ENCODE measurements at places on chromosomes 16 and 17. TPM values are rescaled to one million over a fixed set of nuclear protein-coding genes. Genes with fewer than 3 reads are reported as not detected.

- H3K36me3 ChIP-seq: no peaks in the 10 kb centered on the region
- H3K27ac ChIP-seq: no peak overlapping the region
- no peak for DNase-seq
- no peak overlapping the region for H3K4me3 ChIP-seq
- peaks cover 17% of the 10 kb centered on the region for H3K4me1 ChIP-seq
Observed at GRCh38 chr16:86042393-86042792, 143.4 kb downstream of the IRF8 start.

Gene MAF
- total RNA-seq: 12.9 TPM

GRCh38 chr16:56777001-56777400 is 47.1 kb downstream of the NUP93 start:
- peaks cover 23% of the 10 kb centered on the region for H3K27me3 ChIP-seq
- H3K4me1 ChIP-seq: peaks cover 26% of the 10 kb centered on the region
- H3K27ac ChIP-seq: no peak overlapping the region
- DNase-seq: no peak

Gene EFCAB5
- 0.58 TPM for total RNA-seq

GRCh38 chr17:4945176-4945943 is 3.0 kb downstream of the PFN1 start:
- H3K27ac ChIP-seq: peak overlapping the region; percentile 78
- peaks cover 8% of the 10 kb centered on the region for H3K36me3 ChIP-seq
- no peaks in the 10 kb centered on the region for H3K27me3 ChIP-seq
- H3K4me1 ChIP-seq: peaks cover 39% of the 10 kb centered on the region
- no peak for DNase-seq

Gene IL17C
- total RNA-seq: not detected

GRCh38 chr16:52460639-52461178 is 86.2 kb downstream of the TOX3 start:
- no peaks in the 10 kb centered on the region for H3K36me3 ChIP-seq
- H3K4me3 ChIP-seq: no peak overlapping the region
- peaks cover 40% of the 10 kb centered on the region for H3K4me1 ChIP-seq

Gene CYLD
- 20.6 TPM for total RNA-seq
